ENCODE measurements at places on chromosomes 2 and 18.
A peak's percentile ranks its signal among the peaks of the same experiment; 100 is the strongest.

DNA sequence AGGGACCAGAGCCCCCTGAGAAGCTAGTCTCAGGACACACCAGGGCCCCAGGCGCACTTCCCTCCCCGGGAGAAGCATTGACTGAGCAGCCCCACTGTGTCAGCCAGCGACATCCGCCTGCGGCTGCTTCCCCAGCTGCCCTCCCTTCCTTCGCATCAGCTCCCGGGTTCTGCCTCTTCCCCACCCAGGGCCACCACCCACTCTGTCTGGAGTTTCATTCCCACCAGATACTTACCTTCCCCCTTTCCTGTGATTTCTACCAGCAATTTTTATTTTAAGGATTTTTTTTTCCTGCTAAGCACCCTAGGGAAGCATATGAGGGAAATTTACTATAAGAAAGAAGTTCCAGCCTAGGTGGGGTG, 99.2 kb downstream of the SMAD7 start:
- peaks cover 27% of the 10 kb centered on the region for H3K4me1 ChIP-seq
- no peak overlapping the region for H3K4me3 ChIP-seq
- no peak for DNase-seq
- no peak overlapping the region for H3K27ac ChIP-seq
- H3K36me3 ChIP-seq: peaks cover 1% of the 10 kb centered on the region
- no peaks in the 10 kb centered on the region for H3K27me3 ChIP-seq

DNA sequence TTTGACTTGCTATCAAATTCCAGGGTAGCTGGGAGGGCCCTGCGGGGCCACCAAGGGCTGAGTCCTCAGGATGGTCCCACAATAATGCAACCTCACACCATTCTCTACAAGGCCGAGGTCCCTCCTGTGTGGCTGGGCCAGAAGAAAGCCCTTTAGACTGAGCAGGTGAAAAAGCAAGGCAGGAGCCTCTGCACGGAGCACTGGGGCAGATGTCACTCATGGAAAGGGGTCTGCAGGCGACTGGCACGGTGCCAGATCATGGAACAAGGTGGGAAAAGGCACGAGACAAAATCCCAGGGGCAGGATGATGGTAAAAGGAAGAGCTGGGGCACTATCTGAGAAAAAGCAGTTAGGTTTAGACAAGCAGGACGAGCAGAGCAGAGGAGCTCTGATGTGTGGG, 16.1 kb downstream of the HJURP start:
- no peak overlapping the region for H3K4me3 ChIP-seq
- H3K4me1 ChIP-seq: peaks cover 48% of the 10 kb centered on the region
- H3K36me3 ChIP-seq: peaks cover 76% of the 10 kb centered on the region
- no peak for DNase-seq
- no peaks in the 10 kb centered on the region for H3K27me3 ChIP-seq

DNA sequence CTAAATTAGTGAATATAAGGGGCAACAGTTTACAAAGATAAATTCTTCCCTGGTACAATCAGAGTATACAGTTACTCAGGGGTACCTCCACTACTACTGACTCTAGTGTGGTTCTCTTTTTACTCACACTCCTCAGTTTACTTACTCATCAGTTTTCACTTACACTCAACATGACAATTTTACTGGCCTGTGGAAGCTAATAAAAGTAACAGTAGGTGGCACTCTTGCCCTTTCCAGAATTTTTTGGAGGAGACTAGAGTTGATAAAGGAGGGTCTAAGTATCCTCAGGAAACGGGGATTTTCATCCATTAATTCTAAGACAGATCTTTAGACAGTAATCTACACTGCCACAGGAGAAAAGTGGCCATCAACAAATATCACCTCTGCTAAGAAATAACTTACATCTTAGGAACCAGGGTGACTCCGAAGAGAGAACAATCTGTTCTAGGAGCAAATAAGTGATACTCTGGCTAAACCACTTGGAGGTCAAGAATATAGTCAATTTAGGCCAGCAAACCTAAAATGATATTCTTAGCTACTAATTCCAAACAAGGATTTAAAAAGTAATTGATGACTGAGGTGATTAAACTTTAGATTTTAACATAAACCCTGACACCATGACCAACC, 61.3 kb downstream of the ATL2 start:
- H3K4me1 ChIP-seq: peaks cover 19% of the 10 kb centered on the region
- peak; percentile 16 for DNase-seq
- peaks cover 34% of the 10 kb centered on the region for H3K36me3 ChIP-seq
- H3K4me3 ChIP-seq: no peak overlapping the region
- no peaks in the 10 kb centered on the region for H3K27me3 ChIP-seq

DNA sequence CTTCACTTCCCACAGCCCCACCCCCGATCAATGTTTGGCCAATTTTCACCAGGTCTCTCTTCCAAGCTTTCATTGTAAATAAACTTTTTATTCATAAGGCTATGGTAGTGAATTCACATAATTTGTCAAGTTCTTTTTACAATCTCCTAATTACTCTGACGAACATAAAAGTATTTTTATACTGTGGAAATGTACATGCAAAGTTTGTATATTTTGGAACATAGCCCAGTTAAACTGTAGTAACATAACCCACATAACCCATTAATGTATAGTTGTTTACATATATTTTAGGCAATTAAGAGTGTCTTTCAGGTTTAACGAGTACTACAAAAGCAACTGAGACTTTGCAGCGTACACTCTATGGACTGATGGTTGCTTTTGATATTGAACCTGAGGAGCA, 228.3 kb upstream of the ERBB4 start:
- no peaks in the 10 kb centered on the region for H3K36me3 ChIP-seq
- no peak overlapping the region for H3K4me3 ChIP-seq
- H3K27ac ChIP-seq: no peak overlapping the region
- DNase-seq: no peak
- no peaks in the 10 kb centered on the region for H3K27me3 ChIP-seq
- H3K4me1 ChIP-seq: no peaks in the 10 kb centered on the region

DNA sequence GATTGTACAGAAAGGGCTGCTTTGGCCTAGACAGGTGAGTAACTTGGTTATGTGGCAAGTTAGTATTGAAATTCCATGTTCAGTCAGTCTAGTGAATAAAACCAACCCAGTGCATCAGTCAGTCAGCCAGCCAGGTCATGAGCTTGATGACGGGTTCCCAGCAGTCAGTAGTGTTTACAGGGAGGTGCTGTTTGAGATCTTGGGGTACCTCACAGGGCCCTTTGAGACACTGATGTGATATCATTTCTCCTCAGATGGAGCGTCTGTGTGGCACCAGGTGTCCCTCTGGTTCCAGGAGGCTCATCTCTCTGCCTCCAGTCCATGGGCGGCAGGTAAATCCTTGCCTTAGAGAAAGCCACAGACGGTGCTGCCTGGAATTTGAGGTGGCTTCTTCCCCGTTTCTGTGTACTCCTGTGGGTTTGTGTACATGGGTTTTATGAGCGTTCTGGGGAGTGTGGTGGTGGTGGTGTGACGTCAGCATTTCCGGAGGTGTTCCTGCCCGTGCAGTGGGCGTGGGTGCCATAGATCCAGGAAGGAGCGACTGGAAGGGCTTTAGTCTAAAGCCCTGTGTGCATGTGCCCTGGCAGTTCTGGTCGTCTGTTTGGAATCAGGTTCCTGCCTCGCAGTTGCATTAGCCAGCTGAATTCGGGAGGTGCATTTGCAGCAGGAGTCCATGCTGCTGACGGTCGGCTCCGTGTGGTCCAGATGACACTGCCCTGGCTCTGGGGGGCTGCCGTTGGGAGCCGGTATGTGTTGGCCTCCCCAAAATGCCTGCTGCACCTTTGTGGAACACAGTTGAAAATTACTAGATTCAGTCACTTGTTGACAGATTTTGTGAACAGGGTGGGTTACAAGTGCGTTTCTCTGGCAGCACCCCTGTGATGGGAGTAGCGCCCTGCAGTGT, 2.1 kb downstream of the CTDP1 start:
- H3K4me3 ChIP-seq: peak overlapping the region; percentile 92
- H3K36me3 ChIP-seq: peaks cover 27% of the 10 kb centered on the region
- peak; percentile 68 for DNase-seq
- peaks cover 78% of the 10 kb centered on the region for H3K4me1 ChIP-seq
- no peaks in the 10 kb centered on the region for H3K27me3 ChIP-seq
- H3K27ac ChIP-seq: peak overlapping the region; percentile 91

DNA sequence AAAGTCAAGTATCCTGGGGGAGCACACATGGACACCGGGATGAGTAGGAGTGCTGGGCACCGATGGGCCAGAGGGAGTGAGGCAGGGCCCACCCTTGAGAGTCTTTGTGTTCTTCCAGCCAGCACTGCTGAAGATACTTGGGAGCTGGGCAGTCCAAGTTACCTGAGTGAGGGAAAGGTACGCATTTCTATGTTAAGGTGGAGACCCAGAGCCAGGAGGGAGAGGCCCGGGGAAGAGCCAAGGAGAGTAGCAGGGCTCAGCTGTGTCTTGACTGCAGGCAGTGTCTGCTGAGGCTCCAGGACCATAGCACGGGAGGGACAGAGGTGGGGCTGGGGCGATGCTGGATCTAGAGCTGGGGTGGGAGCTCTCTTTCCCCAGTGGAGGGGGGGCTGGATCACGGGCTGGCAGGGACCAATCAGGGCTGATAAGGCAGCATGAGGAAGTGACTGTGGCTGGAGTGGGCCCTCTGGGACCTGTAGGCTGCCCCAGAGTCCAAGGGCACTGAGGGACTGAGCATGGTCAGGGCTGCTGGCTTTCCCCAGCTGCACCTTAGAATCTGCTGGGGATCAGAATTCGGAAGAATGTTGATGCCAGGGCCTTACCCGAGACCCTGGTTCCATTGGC, 289.2 kb downstream of the PHLPP1 start:
- H3K4me3 ChIP-seq: no peak overlapping the region
- no peaks in the 10 kb centered on the region for H3K36me3 ChIP-seq
- no peaks in the 10 kb centered on the region for H3K4me1 ChIP-seq
- no peak overlapping the region for H3K27ac ChIP-seq
- peaks cover 20% of the 10 kb centered on the region for H3K27me3 ChIP-seq
- no peak for DNase-seq

Data from activated T-helper 1 cell treated with anti-CD3 and anti-CD28 coated beads, Interleukin-12 subunit alpha, Interleukin-12 subunit beta, Interleukin-2, Interleukin-4 antibody, amounts not matched to agents 30 ng/mL and 10 ng/mL and 1 ng/mL, durations not matched to agents 14 hours and 24 hours and 36 hours (primary cell).